ENCODE measurements at places on chromosomes 4 and X.

GRCh38 chrX:9222299-9222698 is 188.4 kb upstream of the FAM9B start:
- no peak for DNase-seq

DNA sequence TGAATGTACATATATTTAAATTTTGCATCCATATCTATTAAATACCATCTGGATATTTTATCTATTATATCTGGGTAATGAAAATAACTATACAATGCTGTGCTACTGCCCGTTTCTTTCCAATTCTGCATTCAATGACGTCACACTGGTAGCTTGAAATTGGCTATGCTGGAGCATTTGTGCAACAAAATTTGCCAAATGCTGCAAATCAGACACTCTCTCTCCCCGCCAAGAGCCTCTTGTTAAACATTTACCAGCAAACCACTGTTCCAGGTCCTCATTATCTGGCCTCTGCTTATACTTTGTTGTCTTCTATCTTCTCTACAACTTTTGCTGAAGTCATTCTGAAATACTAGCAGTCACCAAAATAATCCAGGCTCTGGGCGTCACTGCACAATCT is 938.4 kb upstream of the FTHL17 start:
- DNase-seq, result no peak

DNA sequence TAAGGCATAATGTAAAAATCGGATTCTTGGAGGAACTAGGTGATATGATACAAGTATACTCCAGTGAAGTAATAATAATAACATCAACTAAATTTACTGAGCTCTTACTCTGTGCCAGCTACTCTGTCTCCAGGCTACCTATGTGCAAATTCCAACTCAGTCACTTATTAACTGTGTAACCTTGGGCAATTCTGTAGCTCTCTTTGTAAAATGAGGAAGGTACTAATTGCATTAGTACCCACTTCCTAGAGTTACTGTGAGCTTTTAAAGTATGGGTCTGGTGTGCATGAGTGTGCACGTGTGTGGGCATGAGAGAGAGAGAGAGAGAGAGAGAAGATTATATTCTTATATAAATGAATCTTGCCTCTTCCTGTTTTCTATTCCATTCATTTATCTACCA is 169.9 kb downstream of the KCNIP4 start:
- no peak for DNase-seq

- no peak for DNase-seq
Observed at GRCh38 chr4:47073647-47074046, 42.3 kb downstream of the GABRB1 start.

GRCh38 chrX:148854306-148854705 is 353.9 kb downstream of the AFF2 start:
- no peak for DNase-seq
